ENCODE measurements at places on chromosomes 12 and 14.

GRCh38 chr12:9797722-9798619 lies 29.3 kb upstream of the KLRF1 start:
- no peak for DNase-seq

GRCh38 chr12:122067966-122068365 lies 10.6 kb upstream of the MLXIP start:
- DNase-seq = no peak

- no peak for DNase-seq
Measured at GRCh38 chr12:45191239-45191638, 24.7 kb upstream of the ANO6 start.

DNA sequence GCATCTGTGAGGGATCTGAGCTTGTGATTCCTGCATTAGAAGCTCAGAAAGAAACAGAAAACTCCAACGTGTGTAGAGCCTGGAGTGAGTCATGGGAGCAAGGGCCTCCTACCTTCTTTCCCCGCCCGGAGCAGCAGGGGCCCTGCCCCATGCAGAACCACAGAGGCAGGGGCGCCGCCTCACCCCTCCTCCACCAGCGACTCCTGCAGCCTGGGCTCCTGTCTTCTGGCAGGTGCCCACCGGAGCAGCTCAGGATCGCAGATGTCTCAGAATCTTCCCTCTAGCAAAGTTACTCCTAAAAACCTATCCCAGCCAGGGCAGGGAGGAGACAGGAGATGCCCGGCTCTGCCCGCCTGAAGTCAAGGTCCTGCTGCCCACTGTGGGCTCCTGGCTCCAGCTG lies 58.7 kb downstream of the STX2 start:
- no peak for DNase-seq

DNA sequence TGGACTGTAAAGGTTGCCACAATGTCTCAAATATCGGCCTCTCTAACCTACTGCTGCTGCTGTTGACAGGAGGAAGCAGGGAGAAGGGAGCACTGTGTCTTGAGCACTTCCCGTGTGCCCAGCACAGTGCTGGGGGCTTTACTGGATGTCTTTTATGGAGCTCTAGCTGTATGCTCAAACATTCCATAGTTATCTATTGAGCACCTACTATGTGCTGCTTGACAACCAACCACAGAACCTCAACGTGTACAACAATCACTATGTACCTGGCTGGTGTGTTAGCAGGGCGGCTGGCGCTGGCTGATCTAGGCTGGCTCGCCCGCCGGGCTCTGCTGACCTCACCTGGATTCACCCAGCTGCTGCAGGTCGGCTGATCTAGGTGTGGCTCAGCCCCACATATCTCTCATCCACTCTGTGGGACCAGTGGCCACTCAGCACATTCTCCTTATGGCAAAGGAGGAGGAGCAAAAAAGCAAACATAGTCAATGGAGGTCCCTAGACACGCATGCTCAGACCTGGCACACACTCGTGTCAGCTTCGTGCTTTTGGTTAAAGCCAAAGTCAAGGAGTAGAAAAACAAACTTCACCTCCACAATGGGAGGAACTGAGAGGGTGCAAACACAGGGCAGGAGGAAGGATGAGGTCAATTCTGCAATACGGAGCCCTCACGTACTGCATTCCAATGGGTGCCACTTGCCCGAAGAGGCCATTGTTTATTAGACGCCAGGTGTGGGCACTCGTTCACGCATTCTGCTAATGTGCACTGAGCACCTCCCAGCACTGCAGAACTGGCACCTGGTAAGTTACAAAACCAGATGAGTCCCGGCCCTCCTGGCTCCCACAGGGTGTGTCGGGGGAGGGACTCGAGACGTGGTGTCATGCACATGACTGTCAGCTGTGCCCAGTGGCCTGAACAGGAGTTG lies 147.2 kb downstream of the SCARB1 start:
- no peak for DNase-seq
